ENCODE measurements at places on chromosomes 13 and 19.

DNA sequence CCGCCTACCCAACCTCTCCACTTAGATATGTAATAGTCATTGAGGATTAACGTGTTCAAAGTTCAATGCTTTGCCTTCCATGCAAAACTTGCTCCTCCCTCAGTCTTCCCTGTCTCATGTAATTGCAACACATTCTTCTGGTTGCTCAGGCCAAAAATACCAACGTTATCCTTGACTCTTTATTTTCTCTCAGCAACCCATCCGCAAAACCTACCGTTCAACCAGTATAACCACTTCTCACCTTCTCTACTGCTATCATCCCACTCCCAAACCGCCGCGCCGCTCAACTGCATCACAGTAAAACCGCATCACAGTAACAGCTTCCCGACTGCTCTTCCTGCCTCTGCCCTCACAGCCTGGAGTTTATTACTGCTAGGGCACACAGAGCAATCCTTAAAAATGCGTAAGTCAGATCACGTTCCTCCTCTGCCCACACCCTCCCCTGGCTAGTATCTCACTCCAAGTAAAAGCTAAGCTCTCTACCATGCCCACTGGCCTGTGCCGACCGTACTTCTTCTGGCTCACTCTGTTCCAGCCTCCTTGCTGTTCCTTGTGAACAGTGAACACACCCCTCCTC, 8.2 kb downstream of the MTIF3 start:
- no peak for DNase-seq

DNA sequence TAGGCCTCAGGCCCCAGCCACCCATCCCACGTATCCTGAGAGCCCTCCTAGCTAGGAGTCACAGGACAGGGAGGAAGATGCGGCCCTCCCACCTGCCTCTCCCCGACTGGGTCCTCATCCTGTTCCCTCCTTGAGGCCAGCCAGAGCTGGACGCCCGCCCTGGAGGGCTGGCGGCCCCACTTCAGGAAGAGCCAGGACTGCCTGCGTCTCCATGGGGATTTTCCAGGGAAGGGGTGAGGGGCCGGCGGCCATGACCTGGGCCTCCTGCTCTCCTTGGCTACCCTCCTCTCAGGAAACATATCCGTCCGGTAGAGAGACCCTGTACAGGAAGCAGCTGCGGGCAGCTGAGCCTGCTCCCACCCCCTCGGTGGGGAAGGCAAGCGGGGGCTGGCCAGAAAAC, 11.3 kb upstream of the PRKD2 start:
- no peak for DNase-seq

DNA sequence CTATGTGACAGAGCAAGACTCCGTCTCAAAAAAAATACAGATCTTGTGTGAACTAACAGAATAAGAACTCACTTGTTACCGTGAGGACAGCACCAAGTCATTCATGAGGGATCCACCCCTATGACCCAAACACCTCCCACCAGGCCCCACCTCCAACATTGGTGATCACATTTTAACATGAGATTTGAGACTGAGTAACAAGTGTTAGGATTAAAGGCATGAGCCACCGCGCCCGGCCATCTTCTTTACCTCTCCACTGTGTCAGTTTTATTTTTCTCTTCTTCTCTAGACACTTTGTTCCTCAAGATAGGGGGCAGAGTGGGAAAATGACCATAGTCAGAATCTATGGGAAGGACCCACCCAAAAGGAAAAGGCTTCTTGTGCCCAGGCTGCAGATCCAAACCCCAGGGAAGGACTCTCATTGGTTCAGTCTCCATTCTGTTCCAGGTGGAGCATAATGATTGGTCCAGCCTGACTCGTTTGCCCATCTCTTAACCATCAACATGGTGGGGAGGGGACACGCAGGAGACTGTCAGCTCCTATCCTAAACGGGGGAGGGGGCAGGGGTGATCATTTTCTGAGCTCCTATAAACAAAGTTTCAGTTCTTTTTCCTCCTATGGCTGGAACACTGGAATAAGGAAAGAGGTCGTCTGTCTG, 1.3 kb upstream of the CALM3 start:
- DNase-seq = no peak

DNA sequence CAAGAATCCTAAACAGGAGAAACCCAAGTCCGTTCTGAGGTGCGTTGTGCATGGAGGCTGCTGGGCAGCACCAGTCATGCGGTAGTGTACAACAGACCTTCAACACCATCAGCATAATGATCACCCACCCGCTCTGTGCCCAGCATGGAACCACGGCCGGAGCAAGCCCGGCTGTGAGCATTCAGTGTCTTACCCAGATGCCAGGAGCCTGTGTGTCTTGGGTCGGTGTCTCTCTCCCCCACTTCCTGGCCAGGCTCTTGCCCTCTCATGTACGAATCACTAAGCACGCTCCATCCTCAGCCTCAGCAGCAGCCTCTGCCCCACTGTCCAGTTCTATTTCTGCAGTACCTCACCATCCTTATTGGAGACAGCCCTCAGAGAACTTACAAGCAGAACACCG, 231.6 kb upstream of the IRS2 start:
- no peak for DNase-seq

DNA sequence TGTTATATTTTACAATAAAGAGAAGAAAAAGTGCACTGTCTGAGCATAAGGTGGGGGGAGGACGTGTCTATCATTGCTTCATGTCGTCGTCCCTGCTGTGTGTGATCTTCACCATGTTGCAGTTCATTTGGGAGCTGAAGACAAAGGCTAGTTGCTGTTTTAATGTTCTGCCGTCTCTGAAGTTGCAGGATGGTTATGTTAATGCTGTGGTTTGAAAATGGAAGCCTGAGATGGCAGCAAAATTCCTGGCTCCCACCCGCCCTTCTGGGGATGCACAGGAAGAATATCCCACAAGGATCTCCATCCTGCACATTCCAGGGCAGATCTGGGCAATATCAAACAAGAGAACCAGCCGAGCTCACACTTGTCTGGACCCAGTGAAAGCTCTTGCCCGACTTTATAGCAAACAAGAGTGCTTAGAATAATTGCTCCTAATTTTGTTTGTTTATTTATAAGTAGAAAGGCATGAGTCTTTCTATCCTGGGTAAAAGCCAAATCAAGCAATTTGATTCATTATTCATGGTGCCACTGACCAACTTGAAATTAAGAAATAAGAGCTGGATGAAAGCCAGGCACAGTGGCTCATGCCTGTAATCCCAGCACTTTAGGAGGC, 110.3 kb upstream of the ABCC4 start:
- no peak for DNase-seq

GRCh38 chr19:24029941-24030636, 56.9 kb upstream of the ZNF254 start:
- no peak for DNase-seq
